ENCODE measurements at places on chromosomes 7 and 10. TPM values are rescaled to one million over a fixed set of nuclear protein-coding genes. Genes with fewer than 3 reads are reported as not detected.

The SLC29A4 gene
- 0.40 TPM for total RNA-seq

The SPDYE2B gene
- not detected for total RNA-seq

The CUTC gene
- total RNA-seq, result 12.2 TPM

The MYO3A gene
- not detected for total RNA-seq

The MACC1 gene
- total RNA-seq, result 0.06 TPM

The KLLN gene
- total RNA-seq, result 0.56 TPM

The FXYD4 gene
- total RNA-seq, result not detected

The MYL10 gene
- not detected for total RNA-seq

The SUN1 gene
- 204 TPM for total RNA-seq

The PNLIPRP2 gene
- total RNA-seq, result not detected

The TMEM209 gene
- 7.8 TPM for total RNA-seq

The GLI3 gene
- total RNA-seq, result 3.7 TPM

The TCTN3 gene
- total RNA-seq, result 30.1 TPM

The EBF3 gene
- 1.7 TPM for total RNA-seq

The MNX1 gene
- total RNA-seq, result not detected

The TRIM50 gene
- total RNA-seq, result not detected

The PDSS1 gene
- total RNA-seq, result 2.9 TPM

The CLCN1 gene
- not detected for total RNA-seq

The PRRT4 gene
- total RNA-seq, result under 0.01 TPM

The OR2A5 gene
- total RNA-seq, result not detected

The CYP3A4 gene
- total RNA-seq, result not detected

The DDC gene
- not detected for total RNA-seq

The ASAH2 gene
- 0.26 TPM for total RNA-seq

The ASZ1 gene
- not detected for total RNA-seq

The CPEB3 gene
- 1.2 TPM for total RNA-seq

The CYP3A5 gene
- total RNA-seq, result not detected

The LRRD1 gene
- 0.12 TPM for total RNA-seq

The RRP12 gene
- total RNA-seq, result 10.1 TPM

The LIPJ gene
- total RNA-seq, result under 0.01 TPM

The GHRHR gene
- total RNA-seq, result not detected

The ATP6V0A4 gene
- total RNA-seq, result not detected

The RARRES2 gene
- not detected for total RNA-seq

The TRIL gene
- 0.12 TPM for total RNA-seq

The SERPINE1 gene
- 413 TPM for total RNA-seq

The GPR158 gene
- 0.13 TPM for total RNA-seq

The PITRM1 gene
- total RNA-seq, result 128 TPM

The LRGUK gene
- total RNA-seq, result 0.13 TPM

The SEMA3C gene
- total RNA-seq, result 39.1 TPM

The CTAGE4 gene
- total RNA-seq, result 0.66 TPM

The WNT8B gene
- not detected for total RNA-seq

The C10orf71 gene
- total RNA-seq, result not detected

The FGL2 gene
- 616 TPM for total RNA-seq

The GRID2IP gene
- not detected for total RNA-seq

The TSPAN15 gene
- 4.2 TPM for total RNA-seq

The AZGP1 gene
- not detected for total RNA-seq

The CH25H gene
- 0.40 TPM for total RNA-seq

The VSTM4 gene
- total RNA-seq, result 5.2 TPM

The TUBB8 gene
- total RNA-seq, result not detected

The MOGAT3 gene
- not detected for total RNA-seq

The DKK1 gene
- total RNA-seq, result 103 TPM

The CRYGN gene
- 0.13 TPM for total RNA-seq

The PIP gene
- total RNA-seq, result not detected

Measured in aortic smooth muscle cell (primary cell).